Esophagus squamous epithelium (tissue), 5 donors: ENCODE measurements at places on chromosomes 12 and 14. TPM values are rescaled to one million over a fixed set of nuclear protein-coding genes. Genes with fewer than 3 reads are reported as not detected.

DNA sequence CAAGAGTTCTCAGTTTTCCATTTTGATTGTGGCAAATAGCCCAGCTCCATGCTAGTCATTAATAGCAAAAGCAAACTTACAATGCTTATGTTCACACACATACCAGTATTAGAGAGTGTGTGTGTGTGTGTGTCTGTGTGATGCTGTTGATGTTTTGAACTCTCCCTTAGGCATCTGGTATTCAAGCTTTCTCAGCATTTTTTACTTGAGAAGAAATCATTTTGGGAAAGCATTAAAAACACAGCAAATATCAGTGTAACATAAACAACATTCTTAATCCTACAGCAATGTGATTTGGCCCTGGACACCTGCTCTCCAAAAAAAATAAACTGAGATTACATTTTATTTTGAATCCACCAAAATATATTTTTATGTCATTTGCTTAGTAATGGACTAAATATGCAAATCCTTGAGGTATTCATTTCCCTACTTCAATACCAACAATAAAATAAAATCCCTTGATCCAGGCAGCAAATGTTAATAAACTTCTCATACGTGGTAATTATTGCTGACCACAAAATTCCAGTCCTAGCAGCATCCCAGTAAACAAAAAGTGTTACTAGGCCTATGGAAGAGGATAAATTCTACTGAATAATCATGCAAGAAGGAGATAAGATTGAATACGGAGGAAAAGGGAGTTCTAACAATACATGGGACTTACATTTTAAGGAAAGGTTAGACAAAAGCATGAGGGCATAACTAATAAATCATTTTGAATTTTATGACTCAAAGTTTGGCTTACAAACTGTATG, 249.5 kb upstream of the CLEC14A start:
- no peak for DNase-seq

- no peak for DNase-seq
These were observed at the start of gene IFNG for GRCh38 chr12:68159681-68160304. IFNG (minus strand) TSS chr12:68159740; CDS start chr12:68159615, 125 bp downstream.

DNA sequence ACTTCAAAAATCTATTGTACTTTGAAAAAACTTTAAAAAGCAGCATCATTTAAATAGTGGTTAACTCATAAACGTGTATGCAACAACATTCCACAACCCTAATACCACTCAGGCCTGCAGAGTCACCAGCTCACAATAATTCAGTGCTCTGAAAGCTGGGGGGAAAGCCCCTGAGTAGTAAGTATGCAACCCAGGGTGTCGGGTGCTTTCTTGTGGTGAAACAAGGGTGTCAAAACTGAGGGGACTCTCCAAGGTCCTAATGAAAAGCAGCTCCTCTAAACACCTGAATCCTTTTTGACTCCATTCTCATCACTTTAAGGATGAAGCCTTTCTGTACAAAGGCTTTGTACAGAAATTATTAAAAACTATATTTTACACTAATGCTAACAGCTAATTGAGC, 33.7 kb downstream of the FGFR1OP2 start:
- no peak for DNase-seq

DNA sequence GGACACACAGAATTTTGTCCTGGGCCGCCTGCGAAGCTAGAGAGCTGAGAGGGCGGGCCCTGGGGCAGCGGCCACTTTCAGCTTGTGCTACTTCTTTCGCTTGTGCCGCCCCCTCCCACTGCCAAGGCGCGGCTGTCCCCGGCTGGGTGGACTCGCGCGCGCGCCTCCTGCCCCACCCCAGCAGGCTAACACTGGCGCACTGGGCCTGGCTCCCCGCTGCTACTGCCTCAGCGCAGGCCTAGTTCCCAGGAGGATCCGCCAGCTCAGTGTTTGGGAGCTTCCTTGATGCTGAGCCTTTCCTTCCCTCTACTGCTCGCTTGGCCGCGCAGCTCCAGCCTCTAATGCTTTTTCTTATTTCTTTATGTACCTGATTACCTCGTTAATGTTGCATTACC, 27.4 kb upstream of the METAP2 start:
- no peak for DNase-seq

GRCh38 chr12:53808023-53808705, 56.4 kb upstream of the CISTR start:
- DNase-seq, result no peak

GRCh38 chr14:74140374-74140850, 55.7 kb downstream of the LIN52 start:
- no peak for DNase-seq

DNA sequence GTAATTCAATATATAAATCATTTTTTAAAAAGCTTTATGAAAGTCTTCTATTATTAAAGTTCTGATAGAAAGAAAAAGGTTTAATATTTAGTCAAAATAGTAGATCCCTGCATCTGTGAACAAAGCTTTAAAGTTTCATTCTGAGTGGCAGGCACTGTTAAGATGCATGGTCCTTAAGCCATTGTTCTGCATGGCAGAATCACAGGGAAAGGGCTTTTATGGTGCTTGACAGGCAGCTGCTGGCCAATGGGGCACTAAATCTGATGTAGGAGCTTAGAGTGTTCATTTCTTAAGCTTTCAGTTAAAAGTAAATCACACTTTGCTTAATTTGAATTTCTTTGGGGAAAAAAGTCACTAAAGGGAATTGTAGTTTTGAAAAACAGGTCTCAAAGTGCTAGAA, 148.2 kb downstream of the PLEKHA5 start:
- DNase-seq, result no peak

GRCh38 chr14:53109105-53110041, 43.8 kb downstream of the DDHD1 start:
- DNase-seq, result no peak

DNA sequence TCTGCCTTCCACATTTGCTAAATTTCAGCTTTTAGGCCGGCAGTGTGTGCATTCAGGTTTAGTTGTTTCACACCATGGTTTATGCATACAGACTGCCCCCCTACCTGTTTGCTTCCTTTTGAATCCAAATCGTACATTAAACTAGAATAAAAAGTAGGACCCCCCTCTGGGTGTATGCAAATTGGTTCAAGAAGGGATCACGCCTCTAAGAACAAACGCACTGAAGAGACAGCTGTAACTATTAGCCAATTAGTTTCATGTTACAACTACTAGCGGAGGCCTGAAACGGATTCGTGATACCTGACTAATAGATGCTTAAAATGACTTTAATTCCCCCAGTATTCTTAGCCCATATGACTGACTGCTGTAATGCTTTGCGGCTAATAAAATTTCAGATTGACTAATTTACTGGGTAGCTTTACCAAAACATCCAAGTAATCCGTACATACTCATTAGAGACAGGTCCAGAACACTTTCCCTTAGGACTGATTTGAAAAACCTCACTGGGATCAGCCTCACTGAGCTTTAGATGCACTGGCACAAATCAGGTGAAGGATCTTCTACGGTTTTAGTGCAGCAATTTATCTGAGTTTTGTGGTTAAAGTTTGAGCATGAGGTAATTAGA, 411.8 kb downstream of the NPAS3 start:
- no peak for DNase-seq

DNA sequence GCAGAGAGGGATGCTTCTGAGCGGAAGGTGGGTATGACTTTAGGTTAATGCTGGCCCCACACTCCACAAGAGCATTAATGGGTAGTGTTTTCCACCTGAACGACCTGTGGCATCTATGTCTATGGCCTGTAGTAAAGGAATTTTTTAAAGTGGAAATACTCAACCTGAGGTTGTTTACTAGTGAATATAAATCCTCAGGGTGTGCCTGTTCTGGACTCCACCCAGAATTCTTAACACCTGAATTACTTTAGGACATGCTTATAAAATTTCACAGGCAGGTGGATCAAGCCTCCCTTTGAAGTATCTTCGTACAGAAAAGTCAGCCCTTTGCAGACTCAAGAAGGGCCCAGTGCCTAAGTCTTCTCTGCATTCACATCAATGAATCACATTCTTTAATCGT, 196.1 kb downstream of the ESR2 start:
- no peak for DNase-seq

DNA sequence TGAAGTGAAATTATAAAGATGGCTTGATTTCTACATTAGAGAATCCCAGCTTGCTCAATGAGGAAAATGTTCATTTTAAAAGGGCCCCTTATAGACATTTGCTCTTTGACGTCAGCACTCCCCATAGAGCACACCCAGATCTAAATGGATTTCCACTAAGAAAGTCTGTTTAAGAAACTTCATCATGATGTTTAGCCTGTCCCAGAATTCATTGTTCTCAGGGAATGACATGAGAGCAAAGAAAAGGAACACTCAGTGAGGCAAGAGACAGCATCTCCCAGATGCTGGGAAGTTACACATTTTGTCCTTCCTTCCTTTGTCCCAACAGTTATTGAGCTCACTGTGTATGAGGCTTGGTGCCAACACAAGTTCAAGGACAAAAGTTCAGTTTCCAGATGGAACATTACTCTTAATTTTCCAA, 4.9 kb downstream of the PHLDA1 start:
- no peak for DNase-seq

GRCh38 chr12:70402597-70402996, 36.5 kb downstream of the KCNMB4 start:
- no peak for DNase-seq

- no peak for DNase-seq
These were observed 9.5 kb upstream of the EEA1 start for GRCh38 chr12:92938638-92939037.

DNA sequence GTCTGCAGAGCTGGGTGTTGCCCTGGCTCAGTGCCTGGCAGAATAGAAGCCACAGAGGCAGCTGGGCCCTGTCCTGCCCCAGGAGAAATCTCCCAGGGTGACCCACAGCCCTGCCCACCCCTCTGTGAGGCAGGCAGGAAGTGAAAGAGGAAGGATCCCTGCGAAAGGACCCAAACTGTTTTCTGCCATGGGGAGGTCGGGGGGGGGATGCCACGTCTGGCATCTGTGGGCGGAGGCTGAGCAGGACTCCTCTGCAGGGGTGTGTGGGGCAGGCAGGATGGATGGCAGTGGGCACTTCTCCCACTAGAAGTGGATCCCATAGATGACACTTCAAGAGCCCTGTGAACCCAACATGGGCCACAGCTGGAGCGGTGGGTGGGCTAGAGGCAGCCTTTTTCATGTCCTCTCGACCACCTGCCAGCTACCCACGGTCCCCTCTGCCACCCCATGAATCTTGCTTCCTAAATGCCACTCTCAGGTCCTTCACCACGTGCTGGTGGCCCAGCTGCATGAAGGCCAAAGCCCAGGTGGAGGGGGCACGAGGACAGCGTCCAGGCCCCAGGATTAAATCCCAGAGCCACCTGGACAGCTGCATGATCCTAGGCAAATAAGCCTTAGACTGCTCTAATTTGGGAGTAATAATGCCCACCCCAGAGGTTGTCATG, 3.6 kb downstream of the PAPLN start:
- no peak for DNase-seq

GRCh38 chr12:103676893-103677292, 89.8 kb downstream of the STAB2 start:
- DNase-seq, result no peak

GRCh38 chr12:29158115-29158763, 9.2 kb downstream of the FAR2 start:
- no peak for DNase-seq

DNA sequence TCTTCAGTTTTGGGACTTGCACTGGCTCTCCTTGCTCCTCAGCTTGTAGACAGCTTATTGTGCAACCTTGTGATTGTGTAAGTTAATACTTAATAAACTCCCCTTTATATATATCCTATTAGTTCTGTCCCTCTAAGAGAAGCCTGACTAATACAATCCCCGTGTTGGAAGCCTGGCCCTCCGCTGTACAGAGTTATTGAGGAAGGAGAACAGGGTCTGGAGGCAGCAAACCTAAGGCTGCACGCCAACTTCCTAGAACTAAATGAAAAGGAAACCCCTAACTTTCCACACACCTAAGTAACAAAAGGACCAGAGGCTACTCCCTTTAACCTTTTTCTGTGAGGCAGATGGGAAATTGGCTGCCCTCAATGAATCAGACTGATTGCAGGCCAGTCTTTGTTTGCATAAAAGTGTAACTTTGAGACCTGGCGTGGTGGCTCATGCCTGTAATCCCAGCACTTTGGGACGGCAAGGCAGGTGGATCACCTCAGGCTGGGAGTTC, 42.6 kb upstream of the LIMA1 start:
- DNase-seq, result no peak

GRCh38 chr14:97178781-97179180, 381.6 kb downstream of the VRK1 start:
- no peak for DNase-seq

DNA sequence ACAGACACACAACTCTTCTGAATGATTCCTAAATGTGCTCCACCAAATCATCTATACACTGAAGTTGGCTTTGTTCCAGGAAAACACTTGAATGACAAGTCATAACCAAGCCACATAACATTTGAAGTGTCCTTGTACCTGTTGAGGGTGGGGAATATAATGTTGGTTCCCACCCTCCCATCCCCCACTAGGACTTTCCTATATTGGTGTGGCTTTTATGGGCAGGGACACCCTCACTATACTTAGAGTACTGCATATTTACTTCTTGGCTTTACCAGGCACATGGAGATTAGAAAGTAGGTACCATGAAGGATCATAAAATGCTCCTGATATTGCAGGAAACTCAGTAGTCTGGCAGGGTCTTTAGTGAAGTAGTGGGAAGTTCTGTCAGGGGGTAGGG, 9.7 kb upstream of the BHLHE41 start:
- DNase-seq, result no peak

DNA sequence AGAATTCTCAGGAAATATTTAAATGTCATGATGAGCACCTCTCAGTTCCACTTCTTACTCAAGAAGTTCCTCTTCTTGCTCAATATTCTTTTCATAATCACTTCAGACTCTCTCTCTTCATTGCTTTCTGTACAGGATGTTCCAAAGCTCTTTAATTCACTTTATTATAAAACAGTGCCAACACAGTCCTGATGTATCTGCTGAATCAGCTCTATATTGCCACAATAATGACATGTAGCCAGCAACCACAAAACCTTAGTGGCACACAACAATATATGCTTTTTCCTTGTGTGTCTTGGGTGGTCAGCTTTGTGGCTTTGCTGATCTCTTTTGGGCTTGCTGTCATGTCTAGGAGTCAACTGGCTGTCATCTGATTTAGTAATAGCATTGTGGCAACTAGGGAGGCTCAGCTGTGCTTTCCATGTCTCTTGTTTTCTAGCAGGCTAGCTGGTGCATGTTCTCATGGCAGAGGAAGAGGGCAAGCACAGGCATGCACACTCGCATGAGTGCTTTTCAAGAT, 52.8 kb upstream of the SLC2A13 start:
- no peak for DNase-seq

DNA sequence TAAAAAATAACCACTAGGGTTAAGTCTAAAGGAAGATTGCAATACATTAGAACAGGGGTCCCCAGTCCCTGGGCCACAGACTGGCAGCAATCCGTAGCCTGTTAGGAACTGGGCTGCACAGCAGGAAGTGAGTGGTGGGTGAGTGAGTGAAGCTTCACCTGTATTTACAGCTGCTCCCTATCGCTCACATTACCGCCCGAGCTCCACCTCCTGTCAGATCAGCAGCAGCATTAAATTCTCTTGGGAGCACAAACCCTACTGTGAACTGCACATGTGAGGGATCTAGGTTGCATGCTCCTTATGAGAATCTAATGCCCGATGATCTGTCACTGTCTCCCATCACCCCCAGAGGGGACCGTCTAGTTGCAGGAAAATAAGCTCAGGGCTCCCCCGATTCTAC, 15.5 kb downstream of the ADGRD1 start:
- no peak for DNase-seq

NAV3 gene
- total RNA-seq, result 4.6 TPM

TAS2R13 gene
- total RNA-seq, result not detected

IGF1 gene
- 36.3 TPM for total RNA-seq

STAC3 gene
- total RNA-seq, result 0.57 TPM

SCAF11 gene
- 118 TPM for total RNA-seq

OR6C2 gene
- total RNA-seq, result 0.22 TPM

NDUFB1 gene
- 316 TPM for total RNA-seq

CCDC197 gene
- total RNA-seq, result not detected

KLRK1 gene
- 1.9 TPM for total RNA-seq

AQP2 gene
- not detected for total RNA-seq

RNASE2 gene
- total RNA-seq, result 1.3 TPM

OVCH1 gene
- total RNA-seq, result not detected

CAPZA3 gene
- total RNA-seq, result not detected
